Stimulated activated CD4-positive, alpha-beta T cell treated with anti-CD3 and anti-CD28 coated beads, Interleukin-1b, Interleukin-23, amount 100 ng/mL, for 1 hour (primary cell): ENCODE measurements at places on chromosomes 4 and X.

- peak; percentile 69 for DNase-seq
These were observed 1.8 kb upstream of the EOLA2 start for GRCh38 chrX:149939905-149940673.

DNA sequence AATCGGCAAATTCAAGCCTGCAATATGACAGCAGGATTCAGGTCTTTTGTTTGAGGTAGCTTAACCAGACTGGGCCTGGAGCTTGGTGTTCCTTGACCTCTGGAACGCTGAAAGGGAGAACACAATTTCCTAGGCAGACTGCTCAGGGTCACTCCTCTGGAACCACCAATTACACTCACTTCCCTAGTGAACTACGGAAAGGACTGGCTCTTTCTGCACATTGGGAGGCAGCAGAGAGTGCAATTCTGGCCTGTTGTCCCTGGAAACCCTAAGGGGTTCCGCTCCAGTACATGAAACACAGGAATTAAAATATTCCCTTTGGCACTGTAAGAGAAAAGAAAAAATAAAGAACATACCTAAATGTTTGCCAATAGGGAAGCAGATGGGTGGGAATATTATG, 58.6 kb downstream of the GPC3 start:
- DNase-seq = no peak

DNA sequence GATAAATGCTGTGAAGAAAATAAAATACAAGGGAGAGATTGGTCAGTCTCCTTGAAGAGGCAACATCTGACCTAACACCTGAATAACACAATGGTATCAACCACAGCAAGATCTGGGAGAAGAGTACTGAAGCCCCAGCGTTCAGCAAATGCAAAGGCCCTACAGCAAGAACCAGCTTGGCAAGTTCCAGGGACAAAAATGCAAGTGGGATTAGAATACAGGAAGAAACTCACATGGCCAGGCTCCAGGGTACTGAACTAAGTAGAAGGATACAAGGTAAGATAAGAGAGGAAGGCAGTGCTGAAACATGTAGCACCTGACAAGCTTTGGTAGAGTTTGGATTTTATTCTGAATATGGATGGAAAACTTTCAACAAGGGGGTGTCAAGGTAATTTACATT, 3.6 kb downstream of the SMIM14 start:
- DNase-seq = no peak

DNA sequence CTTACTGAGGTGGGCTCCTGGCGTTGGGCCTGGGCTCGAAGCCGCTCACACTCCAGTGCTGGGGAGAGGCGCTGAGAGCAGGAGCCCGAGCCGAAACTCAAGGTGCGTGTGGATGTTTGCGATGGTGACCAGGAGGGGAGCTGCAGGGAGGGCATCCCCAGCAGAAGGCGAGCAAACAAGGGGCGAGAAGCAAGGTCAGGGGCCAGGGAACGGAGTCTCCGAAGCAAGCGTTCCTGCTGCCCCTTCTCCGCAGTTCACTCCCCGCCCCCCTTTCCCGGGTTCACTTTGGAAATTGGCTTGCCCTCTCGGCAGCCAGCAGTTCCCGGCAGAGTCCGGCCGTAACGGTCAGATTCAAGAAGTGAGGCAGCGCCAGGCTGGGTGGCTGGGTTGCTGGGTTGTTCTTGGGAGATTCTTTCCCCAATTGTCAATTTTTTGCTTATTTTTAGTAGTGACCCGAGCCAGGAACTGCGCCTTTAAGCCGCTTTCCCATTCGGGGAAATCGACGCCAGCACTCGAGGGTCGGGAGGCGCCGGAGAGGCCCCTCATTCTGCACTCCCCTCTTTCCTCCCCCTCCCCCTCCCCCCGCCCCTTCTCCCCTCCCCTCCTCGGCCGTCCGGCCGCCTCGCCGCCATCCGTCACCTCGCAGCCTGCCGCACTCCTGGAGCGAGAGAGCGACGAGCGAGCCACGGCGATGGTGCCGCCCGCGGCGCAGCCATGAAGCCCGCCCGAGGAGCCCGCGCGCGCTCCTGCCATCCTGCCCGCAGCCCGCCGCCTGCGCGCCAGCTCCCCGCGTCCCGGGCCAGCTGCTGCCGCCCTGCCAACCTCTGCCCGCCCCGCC, at the start of gene FRMPD3:
FRMPD3 (plus strand) TSS at position 655 of the 838 bp plus-strand sequence. CDS start 76,937 bp downstream, outside the sequence.
- no peak for DNase-seq

GRCh38 chrX:21838937-21839333, 482 bp upstream of the MBTPS2 start:
- DNase-seq = no peak

DNA sequence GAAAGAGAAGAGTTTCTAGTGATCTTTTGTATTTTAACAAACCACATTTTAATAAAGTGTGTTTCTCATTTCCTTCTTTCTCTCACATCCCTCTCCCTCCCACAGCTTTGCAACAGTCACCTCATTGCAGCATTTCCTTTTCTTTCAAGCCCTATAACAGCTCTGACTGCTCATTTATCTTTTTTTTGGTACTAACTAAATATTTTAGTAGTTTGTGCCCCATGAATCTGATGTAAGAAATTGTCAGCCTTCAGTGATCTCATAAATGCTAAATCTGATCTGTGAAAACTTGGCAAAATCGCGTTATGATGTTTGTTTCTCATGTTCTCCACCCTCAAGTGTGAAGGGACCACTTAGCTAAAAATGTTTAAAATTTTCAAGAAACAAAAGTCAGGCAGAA, 258.5 kb upstream of the SLIT2 start:
- DNase-seq = no peak

DNA sequence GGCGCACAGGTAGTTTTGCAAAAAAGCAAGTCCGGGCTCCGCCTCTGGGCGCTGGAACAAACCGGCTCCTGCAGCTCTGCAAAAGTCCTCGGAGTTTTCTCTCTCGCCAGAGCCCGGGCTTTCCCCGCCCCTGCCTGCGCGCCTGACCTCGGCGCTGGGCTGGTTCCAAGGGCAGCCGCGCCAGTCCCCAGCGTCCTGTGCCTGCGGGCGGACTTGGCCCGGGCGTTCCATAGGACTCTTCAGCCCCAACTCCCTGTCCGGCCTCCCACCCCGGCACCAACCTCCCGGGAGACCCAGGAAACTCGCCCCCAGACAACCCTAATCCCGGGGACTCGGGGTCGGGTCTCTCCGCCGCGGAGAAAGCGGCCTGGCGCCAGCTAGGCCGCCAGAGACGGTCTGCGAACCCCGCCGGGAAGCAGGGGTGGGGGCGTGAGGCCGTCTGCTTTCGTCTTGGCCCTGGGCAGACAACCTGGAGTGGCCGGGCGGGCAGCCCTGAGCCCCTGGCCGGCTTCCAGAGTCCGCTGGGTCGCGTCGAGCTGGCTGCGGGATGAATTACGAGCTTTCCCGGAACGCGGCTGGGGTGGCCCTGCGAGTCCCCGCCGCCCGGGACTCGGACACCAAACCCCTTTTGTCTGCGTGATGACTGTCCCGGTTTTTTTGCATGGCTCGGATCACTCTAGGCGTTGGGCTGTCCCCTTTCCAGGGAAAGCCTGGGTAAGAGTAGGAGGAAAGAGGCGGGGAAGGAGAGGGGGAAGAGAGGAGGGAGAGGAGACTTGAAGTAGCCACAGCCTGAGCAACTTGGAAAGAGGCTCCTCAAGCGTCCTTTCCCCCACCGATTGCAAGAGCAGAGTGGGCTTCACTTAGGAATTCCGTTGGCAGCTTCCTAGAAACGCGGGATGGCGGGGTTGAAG, 916 bp downstream of the MXRA5 start:
- no peak for DNase-seq

GRCh38 chrX:64843224-64843623, 133.0 kb downstream of the ZC4H2 start:
- no peak for DNase-seq

DNA sequence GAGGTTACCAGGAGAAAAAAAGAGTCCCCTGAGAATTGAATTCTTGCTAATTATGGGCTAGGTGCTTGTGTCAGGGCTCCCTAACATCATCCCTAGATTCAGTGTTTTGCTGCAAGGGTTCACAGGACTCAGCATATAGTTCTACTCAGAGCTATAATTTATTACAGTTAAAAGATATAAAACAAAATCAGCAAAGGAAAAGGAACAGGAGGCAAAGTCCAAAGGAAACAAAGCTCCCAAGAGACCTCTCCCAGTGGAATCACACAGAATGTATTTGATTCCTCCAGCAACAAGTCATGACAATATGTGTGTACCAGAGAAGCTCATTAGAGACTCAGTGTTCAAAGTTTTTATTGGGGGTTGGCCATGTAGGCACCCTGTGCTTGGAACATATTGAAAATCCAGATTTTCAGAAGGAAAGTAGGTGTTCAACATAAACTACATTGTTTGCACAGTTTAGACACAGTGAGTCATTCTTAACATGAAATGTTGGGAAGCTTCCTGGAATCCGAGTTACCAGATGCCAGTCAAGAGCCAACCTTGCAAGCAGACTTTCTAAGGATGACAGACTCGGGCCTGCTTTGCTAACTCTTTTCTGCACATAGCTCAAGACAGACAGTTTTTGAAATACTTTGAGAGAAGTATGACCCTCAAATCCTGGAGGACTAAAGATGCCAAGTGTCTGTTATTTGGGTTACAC, 311.3 kb upstream of the EMCN start:
- DNase-seq = no peak

GRCh38 chrX:55451626-55451989, 319 bp upstream of the MAGEH1 start:
- DNase-seq = no peak

DNA sequence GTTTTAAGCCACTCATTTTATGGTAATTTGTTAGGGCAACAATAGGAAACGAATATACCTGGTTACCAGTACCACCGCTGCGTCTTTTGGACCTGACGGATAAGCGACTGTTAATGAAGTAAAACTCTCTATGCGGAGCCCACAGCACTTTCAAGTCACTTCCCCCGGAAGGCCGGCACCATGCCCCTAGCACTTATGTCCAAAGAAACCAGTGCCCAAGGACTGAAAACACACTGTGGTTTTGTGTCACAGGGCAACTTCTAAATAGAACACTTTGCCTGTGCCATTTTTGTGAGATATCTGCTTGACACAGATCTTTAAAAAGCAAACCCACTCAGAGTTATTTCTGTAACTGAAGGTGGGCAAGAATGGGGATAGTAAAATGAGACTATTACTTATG, 22.7 kb downstream of the SH3KBP1 start:
- no peak for DNase-seq

DNA sequence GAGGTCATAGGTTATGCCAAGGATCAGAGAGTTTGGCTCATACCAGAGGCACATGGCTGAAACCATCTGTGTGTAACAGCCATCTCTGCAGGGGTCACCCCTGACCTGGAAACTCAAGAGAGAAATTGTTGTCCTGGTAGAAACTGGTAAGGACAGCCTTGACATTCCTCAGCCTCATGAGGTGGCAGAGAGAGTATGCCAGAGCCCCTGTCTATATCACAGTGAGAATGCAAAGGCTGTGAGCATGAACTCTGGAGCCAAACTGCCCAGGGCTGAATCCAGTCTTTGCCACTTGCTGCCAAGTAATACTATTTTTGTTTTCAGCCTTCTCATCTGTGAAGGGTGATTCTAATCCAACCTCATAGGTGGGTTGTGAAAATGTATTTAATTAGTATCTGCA, 37.1 kb upstream of the CCDC149 start:
- no peak for DNase-seq

DNA sequence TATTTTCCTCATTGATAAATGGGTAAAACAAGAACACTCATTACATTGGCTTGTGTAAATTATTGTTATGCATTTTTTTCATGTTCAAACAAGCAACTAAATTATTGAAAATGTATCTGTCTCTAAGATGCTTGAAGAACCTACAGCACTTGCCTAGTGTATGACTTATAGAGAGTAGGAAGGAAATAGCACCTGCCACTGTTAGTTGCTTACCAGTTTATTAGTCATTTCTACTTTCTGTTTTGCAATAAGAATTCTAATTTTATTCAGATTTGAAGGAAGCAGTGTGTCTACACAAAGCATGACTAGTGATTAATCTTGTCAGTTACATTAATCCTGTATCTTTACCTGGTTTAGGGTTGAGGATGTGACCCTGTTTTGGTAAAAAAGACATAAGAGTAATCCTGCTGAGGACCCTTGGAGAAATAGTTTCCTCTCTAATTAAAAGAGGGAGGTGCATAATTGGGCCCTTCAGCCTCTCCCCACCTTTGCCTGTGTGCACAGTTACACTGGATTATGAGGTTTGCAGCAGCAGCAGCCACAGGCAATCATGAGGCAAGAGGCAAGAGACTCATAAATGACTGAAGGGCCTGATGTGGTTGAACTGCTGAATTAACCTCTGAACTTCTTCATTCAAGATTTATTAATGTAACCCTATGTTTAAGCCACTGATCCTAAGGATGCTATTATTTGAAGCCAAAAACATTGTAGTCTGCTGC, 1202.1 kb downstream of the ADGRL3 start:
- no peak for DNase-seq

DNA sequence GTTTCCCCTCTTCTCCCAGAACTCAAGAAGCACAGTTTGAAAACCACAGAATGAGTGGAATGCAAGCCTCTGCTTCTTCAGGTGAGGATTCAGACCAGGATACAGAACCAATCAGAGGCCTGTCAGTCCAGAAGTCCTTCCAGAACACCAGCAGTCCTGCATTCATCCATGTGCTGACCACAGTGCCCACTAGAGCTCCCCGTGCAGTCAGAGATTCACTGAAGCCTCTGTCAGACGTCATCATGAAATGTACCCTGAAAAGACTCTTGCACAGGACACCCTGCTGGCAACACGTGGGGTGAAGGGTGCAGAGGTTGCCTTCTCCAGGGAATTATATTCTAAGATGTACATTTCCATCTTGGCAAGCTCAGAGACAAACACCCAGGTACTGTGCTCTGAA, 75.9 kb upstream of the LSM6 start:
- no peak for DNase-seq

GRCh38 chrX:16558489-16558888, 91.5 kb upstream of the S100G start:
- no peak for DNase-seq

- DNase-seq = no peak
These were observed 256.2 kb downstream of the FSTL5 start for GRCh38 chr4:161907590-161907955.

- DNase-seq = no peak
These were observed 6.1 kb upstream of the CYSLTR1 start for GRCh38 chrX:78333521-78333920.

DNA sequence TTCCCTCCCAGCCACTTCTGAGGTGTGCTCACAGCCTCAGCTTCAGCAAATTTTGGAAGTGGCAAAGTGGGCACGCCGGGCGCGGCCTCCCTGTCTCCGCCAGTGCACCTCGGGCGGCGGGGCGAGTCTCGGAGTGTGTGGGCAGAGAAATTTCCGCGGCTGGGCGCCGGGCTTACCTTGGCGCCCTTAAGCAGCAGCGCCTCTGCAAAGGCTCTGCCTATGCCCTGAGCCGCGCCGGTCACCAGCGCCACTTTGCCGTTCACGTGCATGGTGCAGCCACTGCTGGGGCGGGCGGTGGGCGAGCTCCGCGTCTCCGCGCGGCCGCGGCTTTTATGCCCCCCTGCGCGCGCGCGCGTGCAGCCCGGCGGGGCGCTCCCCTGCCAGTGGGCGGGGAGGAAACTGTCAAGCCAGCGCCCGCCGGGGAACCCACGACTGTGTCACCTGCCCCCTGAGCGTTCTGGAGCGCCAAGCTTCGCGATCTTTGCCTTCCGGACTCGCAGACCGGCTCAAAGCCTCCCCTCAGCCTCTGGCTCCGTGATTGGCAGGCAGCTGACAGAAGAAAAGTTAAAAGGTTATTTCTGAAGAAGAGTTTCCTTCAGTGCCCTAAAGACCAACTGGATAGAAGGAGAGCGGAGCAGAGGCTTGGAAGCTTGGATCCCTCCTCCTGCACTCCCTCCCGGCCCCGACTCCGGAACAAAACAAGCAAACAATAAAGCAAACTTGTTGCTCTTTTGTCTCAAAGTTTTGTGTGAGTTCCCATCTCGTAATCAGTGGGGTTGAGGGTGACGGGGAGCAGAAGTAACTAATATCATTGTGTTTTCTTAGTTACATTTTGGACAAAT, at the start of gene HPGD:
HPGD (minus strand) TSS at position 306 of the 842 bp plus-strand sequence; CDS start at position 269, 37 bp downstream.
- peak; percentile 7 for DNase-seq

- no peak for DNase-seq
These were observed 252.9 kb downstream of the GPM6A start for GRCh38 chr4:175559126-175559525.
